ENCODE measurements at places on chromosomes 13 and 19.

DNA sequence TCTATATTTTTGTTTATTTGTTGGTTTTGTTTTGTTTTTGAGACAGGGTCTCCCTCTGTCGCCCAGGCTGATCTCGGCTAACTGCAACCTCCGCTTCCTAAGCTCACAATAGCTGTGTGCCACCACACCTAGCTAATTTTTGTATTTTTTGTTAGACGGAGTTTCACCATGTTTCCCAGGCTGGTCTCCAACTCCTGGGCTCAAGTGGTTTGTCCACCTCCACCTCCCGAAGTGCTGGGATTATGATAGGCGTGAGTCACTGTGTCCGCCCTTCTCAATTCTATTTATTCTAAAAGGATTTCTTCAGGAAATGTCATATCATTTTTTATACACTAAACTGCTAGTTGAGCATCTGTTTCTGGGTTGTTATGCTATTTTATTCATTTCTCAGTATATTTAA, 1206.0 kb downstream of the OLFM4 start:
- no peak for DNase-seq

DNA sequence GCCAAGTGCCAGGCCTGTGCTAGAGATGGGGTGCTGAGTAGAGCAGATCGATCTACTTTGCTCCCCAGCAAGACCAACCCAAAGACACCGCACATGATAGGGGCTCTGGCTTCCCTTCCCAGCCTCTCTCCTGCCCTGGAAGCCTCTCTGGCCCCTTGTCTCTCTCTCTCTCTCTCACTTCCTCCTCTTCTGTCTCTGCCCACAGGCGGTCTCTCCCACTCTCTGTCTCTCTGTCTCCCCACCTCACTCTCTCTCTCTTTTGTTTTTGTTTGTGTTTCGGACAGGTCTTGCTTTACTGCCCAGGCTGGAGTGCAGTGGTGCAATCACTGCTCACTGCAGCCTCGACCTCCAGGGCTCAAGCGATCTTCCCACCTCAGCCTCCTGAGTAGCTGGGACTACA, 1.3 kb downstream of the SELENOV start:
- no peak for DNase-seq

GRCh38 chr19:2239173-2239572, 2.5 kb downstream of the SF3A2 start:
- DNase-seq, result no peak

DNA sequence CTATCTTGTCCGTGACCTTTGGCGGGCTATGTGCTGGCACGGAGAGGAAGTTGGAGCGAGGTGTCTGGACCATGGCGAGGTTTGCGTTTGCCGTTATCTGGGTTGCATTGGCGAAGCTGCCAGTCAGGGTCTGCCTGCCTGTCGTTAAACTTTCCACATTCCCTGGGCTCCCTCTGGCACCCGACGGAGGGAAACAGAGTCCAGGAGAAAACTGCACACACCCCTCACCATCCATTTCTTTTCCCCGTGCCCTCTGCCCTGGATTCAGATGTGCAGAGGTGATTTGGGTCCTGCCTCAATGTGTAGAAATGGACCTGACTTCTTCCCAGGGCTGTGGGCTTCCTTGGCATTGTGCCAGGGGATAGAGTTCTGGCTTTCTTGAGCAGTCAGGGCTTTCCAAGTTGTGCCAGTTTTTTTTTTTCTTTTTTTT, 142.4 kb downstream of the URI1 start:
- DNase-seq, result no peak

- DNase-seq, result no peak
These were observed 1.5 kb downstream of the CD37 start for GRCh38 chr19:49336482-49337266.

- no peak for DNase-seq
These were observed 5.9 kb upstream of the NANOS2 start for GRCh38 chr19:45920458-45920857.

DNA sequence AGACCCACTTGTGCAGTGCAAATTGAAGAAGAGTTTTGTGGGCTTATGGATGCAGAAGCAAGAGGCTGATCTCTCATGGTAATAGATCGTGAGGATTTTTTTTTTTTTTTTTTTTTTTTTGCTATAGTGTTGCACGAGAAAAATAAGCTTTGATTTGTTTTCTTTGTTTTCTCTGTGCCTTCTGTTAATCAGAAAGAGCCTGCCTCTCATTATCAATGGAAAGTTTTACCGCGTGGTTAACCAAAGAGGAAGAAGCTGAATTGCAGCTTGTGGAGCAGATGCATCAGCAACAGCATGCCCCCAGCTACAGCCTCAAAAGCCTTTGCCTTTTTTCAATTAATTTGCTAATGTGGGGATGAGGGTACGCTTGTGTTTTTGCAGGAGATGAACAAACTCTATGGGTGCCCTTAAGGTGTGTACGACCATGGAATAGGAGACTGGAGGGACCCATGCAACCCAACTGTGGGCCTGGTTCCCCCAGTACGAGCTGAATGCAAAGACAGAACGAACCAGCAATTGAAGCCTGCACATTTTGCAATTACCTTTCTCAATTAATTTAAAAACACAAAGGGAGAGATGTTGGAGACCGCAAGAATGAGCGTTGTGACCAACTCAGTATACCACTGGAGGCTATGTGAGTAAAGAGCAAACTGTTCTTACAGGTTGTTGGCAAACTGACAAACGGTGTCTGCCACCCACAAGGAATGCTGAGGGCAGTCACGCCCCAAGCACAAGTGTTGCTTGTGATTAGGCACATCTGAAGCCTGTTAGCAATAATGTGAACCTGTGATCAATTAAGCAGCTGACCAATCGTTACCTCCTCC, 58.6 kb upstream of the SPRY2 start:
- no peak for DNase-seq
